ENCODE measurements at places on chromosomes 1 and 21.

DNA sequence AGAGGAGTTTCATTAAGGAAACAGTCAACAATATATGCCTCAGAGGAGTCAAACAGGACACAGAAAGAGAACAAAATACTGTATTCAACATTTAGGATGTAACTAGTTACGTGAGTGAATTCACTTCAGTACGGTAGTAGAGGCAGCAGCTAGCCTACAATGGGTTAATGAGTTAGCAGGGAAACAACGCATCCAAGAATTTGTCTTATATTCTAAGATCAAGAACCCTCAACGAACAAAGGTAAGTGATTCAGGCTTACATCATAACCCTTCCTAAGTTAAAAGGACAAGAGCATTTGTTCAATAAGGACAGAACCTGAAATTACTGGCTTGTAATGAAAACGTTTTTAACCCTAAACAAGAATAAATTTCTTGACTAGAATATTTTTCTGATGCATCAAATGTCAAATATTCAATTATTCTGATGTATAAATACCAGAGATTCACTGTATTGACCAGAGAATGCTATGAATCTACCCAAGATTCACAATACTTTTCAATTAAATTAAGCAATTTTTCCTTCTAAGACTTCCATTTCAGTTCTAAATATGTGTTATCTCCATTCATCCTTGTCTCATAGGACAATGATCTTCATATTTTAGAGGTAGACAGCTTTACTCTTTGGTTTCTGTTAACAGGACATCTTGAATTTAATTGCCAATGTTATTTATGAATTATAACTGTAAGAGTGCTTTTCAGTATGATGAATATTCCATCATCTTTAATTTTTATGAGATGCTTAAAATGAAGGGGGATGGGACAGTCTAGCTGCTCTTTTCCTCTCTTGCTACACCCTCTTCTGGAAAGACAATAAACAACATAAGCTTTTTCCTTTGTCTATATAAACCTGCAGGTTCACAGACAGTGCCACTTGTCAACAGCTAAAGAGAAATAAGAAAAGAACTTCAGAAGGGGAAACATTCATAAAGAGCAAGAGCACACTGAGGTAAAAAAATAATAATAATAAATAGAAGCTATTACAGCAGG is 209.5 kb downstream of the SMYD3 start:
- no peak for DNase-seq

DNA sequence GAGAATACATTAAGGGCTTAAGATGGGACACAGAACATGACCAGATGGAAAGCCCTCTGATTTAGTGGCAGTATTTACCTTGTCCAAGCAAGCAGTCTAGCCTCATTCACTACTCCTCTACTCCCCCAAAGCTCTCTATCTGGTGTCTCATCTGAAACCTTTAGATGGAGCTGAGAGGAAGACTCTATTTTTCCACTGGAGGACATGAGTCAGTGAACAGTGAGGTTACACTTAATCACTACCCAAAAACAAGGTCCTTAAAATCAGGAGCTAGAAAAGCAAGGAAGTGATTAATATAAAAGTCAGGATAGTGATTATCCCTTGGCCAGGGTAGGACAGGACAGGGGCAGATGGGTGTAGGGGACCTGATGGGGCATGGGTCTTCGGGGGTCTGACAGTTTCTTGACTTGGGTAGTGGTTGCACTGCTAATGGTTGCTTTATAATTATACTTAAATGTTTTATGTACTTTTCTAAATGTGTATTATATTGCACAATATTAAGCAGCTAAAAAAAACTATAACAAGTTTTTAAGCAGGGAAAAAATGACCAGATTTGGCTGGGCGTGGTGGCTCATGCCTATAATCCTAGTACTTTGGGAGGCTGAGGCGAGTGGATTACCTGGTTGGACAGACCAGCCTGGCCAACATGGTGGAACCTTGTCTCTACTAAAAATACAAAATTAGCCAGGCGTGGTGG is 3.0 kb downstream of the PTPN22 start:
- peak; percentile 21 for DNase-seq

DNA sequence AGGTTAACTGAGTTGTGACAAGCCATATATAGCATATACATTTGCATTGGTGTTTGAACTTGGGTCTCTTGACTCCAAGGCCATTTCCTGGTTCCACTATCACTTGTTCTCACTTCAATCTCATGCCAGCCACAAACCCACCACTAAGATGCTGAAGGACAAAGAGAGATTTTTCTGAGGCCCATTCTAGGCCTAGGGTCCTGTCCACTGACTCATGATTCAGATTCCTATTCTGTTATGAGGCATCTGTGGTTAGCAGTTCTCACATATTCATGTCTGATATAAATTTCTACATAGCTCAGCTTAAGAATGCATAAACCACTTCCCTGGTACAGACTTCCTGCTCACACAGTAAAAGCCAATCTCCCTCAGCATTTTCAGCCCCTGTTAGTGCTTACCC is 326.1 kb upstream of the BEND5 start:
- DNase-seq, result peak; percentile 96

DNA sequence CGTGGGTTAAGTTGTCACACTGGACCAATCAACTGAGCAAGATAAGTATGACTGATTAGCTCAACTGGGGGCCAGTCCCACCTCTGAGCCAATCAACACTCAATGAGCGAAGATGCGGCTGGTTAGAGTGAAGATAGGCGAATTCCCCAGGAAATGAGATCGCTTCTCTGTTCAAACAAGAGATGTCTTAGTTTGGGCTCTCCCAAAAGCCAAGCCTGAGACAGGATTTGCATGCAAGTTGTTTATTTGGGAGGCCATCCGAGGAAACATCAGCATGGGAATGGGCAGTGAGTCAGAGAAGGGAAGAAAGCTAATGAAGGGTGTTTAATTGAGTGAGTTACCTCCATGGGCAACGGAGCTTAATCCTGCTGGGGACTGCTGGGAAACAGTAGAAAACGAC is 4.9 kb upstream of the GJB5 start:
- DNase-seq, result no peak

GRCh38 chr1:39977202-39977601 is 22.3 kb downstream of the MFSD2A start:
- DNase-seq, result no peak

DNA sequence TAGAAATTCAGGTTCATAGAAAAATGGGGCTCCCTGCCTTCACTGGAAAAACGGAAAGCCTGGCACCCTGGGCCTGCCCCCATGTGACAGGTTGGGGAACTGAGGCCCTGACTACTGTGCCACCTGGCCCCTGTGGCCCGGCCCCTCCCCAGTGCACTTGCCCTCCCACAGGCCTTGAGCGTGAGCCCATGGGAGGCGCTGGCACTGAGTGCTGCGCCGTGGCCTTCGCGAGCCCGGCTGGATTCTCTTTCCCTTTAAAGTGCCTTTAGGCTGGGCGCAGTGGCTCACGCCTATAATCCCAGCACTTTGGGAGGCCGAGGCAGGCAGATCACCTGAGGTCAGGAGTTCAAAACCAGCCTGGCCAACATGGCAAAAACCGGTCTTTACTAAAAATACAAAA is 45.7 kb downstream of the SLC37A1 start:
- no peak for DNase-seq

- DNase-seq, result no peak
Measured at GRCh38 chr1:232059726-232060374, 433.3 kb downstream of the DISC1 start.

GRCh38 chr21:33070998-33071769 is 1.2 kb downstream of the OLIG1 start:
- no peak for DNase-seq

GRCh38 chr1:233114159-233114558 is 163.7 kb downstream of the NTPCR start:
- DNase-seq, result no peak

- DNase-seq, result peak; percentile 50
Measured at GRCh38 chr1:94871031-94871430, 50.9 kb downstream of the SLC44A3 start.

DNA sequence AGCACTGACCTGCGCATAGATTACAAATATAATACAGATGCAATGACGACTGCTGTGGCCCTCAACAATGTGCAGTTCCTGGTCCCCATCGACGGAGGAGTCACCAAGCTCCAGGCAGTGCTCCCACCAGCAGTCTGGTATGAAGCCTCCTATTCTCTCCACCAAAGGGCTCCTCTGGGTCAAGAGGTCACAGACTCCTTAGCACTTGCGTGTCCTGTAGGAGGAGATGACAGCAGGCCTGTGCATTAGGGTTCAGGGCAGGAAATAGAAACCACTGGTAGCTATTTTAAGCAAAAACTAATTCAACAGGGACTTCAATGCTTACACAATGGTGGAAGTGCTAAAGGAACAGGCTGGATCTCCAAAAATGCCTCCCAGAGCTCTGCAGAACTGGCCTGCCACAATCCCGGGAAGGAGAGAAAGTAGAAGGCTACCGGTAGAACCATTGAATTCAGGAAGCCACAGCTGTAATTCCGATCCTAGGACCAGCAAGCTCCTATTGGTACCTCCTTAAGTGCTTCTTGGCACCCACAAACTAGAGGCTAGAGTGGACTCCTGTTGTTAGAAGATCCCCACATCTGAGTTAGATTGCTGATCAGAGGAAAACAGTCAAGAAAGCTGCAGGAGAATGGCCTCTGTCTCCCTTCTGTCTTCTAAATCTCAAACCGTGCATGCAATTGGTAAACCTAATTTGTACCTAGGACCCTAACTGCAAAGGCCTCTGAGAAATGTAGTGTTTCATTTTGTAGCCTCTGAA is 12.7 kb upstream of the DYNLT5 start:
- DNase-seq, result no peak

- DNase-seq, result no peak
Measured at GRCh38 chr1:51247022-51247421, 10.9 kb downstream of the RNF11 start.

- peak; percentile 74 for DNase-seq
Measured at GRCh38 chr1:200971955-200972711, 51.4 kb downstream of the KIF21B start.

- DNase-seq, result no peak
Measured at GRCh38 chr1:30860320-30860652, 48.3 kb downstream of the SDC3 start.

DNA sequence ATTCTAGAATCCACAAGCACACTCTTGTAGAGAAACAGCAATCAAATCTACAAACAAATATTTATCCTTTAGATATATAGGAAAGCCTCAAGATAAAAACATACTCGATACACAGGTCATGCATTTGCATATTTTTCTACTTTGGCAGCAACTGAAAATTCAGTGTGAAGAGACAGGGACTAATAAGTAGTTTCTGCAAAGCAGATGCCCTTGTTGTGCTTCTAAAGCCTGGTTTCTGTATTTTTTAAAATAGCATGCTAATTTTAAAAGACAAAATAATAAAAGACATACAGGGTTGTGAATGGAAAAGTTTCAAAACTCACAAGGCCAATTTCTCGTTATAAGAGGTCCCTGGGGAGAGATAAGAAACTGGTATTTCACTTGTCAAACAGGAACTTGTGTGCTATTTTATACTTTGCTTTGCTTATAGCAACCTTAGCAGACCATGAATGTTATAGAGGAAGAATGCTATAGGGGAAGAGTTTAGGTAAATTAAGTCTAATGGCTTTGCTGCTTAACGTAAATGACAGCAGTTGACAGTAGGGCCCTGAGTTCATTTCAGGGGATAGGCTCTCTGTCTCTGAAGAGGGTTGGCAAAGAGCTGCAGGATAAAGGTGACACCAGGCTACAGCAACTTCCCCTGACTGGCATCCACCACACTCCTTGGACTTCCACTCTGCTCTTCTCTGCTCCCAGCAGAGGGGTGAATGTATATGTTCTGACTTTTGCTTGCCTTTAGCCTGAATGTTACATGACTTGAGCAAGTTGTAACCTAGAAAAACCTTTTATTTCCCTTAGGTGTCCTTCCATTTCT is 9.4 kb upstream of the RGS13 start:
- no peak for DNase-seq

- DNase-seq, result no peak
Measured at GRCh38 chr1:18110968-18111367, 3.4 kb downstream of the IGSF21 start.

- DNase-seq, result no peak
Measured at GRCh38 chr1:195804547-195804946, 803.7 kb downstream of the KCNT2 start.

- no peak for DNase-seq
Measured at GRCh38 chr1:27152004-27152828, 2.7 kb downstream of the SLC9A1 start.

DNA sequence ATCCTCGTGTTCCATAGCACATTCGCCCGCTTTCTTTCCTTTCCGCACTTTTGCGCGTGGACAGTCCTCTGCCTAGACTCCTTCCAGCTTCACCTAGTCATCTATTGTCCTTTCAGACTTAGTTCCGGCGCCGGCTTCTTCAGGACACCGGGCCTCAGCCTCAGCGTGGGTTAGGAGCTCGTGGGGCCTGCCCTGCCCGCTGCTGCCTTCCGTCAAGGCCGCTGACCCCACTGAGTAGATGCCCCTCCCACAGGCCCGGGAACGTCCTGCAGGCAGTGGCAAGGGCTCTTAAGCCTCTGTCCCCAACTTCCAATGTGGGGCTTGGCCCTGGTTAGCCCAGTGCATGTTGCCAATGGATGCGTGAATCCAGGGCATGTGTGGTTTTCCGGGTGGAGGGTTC is 11.4 kb downstream of the DMRTB1 start:
- no peak for DNase-seq

- DNase-seq, result no peak
Measured at GRCh38 chr21:35268261-35268660, 219.2 kb upstream of the RUNX1 start.

DNA sequence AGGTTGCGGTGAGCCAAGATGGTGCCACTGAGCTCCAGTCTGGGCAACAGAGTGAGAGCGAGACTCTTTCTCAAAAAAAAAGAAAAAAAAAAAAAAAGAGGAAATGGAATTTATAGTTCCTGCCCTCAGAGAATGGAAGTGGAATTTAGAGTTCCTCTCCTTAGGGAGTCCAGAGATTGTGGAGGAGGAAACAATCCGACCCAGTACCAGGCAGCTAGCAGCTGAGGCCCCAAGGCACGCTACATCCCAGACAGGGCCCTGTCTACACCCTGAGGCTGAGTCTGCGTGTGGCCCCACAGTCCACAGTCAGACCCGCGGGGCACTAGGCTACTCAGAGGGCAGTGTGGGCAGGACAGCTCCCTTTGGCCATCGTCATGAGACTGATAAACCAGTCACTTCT is 1.9 kb upstream of the MFN2 start:
- no peak for DNase-seq

- DNase-seq, result peak; percentile 29
Measured at GRCh38 chr1:235326719-235327558, 1.0 kb downstream of the ARID4B start.

DNA sequence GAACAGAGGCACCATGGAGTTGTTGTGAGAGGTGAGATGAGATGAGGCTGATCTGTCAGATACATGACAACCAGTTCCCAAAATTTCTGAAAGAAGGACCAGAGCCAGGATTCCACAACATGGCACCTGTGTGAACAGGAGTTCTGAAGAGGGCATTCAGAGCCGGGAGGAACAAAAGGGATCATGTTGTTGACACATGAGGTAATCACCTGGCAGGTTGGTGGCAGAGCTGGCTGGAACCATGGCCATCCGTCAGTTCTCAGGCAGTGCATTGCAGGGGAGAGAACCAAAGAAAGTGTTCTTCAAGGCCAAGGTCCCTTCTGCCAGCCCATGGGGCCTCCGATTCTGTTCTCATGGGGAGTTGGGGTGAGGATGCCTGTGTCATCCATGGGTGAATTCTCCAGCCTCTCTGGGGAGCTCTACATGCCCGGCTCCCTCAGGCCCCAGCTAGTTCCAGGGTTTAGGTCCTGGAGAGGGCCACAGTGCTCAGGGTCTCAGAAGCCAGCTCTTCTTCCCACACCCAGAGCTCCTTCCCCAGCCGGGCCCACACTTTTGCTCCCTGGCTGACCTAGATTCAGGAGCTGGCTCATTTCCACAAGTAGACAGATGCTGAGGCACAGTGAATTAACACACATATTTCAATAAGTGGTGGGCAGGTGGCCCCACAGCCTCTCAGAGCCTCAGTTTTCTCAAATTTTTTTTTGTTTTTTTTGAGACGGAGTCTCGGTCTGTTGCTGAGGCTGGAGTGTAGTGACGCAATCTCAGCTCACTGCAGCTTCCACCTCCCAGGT is 49.1 kb upstream of the CTPS1 start:
- DNase-seq, result no peak

Measured in fibroblast of skin of scalp (primary cell).